Sigmoid colon (tissue), 7 donors: ENCODE measurements at places on chromosomes 11 and 22. TPM values are rescaled to one million over a fixed set of nuclear protein-coding genes. Genes with fewer than 3 reads are reported as not detected.

- H3K4me1 ChIP-seq, result no peaks in the 10 kb centered on the region
- no peak overlapping the region for H3K27ac ChIP-seq
- no peak overlapping the region for H3K4me3 ChIP-seq
- H3K36me3 ChIP-seq, result peaks cover 6% of the 10 kb centered on the region
- no peak for DNase-seq
Measured at GRCh38 chr22:19971276-19972124, 29.9 kb upstream of the TXNRD2 start.

DNA sequence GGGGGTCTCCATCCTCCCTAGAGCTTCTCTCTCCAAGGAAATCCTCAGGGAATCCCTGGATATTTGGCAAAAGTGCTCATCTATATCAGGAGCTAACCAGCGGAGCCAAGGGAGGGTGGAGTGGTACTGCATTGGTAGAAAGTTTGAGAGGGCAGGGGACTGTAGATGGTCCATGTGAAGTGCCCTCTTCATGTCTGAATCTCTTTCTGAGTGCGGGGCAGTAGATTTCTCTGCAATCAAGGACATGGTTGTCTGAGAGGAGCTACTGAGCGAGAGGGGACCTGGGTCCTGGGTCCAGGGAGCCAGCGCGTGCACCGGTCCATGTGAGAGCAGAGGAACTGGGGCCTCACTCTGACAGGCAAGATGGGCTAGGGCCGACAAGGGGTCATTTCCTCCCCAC lies 701 bp downstream of the DIXDC1 start:
- peaks cover 54% of the 10 kb centered on the region for H3K4me1 ChIP-seq
- peak overlapping the region; percentile 89 for H3K27ac ChIP-seq
- H3K36me3 ChIP-seq, result no peaks in the 10 kb centered on the region

GRCh38 chr11:71153005-71153390 lies 99.4 kb downstream of the SHANK2 start:
- H3K27me3 ChIP-seq, result peaks cover 20% of the 10 kb centered on the region
- peak; percentile 53 for DNase-seq
- no peak overlapping the region for H3K4me3 ChIP-seq
- H3K4me1 ChIP-seq, result no peaks in the 10 kb centered on the region

DNA sequence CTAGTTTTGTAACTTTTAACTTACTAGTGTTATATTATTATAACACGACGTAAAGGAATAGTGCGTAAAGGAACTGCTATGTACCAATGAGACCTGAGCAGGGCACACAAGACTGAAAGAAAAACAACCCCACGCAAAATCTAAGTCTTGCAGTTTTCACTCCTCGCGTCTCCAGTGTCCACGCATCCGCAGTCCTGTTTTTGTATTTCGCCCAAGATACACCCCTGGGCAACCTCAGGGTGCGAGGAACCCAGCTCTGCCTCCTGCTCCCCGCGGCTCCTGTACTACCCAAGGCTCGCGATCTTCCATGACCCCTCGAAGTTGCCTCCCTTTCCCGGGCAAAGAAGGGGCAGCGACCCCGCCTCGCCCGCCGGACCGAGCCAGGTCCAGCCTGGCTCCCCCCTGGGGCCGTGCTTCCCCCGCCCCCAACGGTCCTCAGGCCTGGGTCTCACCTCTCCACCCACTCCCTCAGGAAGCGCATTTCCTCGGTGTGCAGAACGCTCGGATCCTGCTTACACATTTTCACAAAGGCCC lies 393 bp downstream of the ST13 start:
- no peaks in the 10 kb centered on the region for H3K27me3 ChIP-seq
- H3K4me3 ChIP-seq, result peak overlapping the region; percentile 78
- H3K27ac ChIP-seq, result peak overlapping the region; percentile 95
- no peaks in the 10 kb centered on the region for H3K36me3 ChIP-seq
- peaks cover 53% of the 10 kb centered on the region for H3K4me1 ChIP-seq
- DNase-seq, result peak; percentile 69

DNA sequence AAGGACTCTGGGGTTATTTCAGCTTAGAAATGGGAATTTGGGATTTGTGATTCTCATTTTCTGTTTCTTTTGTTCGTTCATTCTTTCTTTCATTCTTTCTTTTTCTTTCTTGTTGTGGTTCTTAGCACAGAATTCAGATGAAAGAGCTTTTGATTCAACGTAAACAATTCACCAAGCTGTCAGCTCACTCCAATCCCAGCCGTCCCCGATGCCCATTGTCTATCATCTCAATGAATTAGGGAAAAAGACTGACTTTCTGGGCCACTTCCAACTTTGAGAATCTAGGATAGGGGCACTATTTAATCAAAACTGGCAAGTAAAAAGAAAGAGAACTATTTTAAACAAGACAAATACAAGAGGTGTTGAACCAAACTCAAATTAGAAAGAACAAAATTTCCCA lies 25.1 kb upstream of the TMA7B start:
- no peak for DNase-seq
- H3K27ac ChIP-seq, result no peak overlapping the region
- H3K4me3 ChIP-seq, result no peak overlapping the region
- H3K4me1 ChIP-seq, result no peaks in the 10 kb centered on the region
- H3K36me3 ChIP-seq, result no peaks in the 10 kb centered on the region

DNA sequence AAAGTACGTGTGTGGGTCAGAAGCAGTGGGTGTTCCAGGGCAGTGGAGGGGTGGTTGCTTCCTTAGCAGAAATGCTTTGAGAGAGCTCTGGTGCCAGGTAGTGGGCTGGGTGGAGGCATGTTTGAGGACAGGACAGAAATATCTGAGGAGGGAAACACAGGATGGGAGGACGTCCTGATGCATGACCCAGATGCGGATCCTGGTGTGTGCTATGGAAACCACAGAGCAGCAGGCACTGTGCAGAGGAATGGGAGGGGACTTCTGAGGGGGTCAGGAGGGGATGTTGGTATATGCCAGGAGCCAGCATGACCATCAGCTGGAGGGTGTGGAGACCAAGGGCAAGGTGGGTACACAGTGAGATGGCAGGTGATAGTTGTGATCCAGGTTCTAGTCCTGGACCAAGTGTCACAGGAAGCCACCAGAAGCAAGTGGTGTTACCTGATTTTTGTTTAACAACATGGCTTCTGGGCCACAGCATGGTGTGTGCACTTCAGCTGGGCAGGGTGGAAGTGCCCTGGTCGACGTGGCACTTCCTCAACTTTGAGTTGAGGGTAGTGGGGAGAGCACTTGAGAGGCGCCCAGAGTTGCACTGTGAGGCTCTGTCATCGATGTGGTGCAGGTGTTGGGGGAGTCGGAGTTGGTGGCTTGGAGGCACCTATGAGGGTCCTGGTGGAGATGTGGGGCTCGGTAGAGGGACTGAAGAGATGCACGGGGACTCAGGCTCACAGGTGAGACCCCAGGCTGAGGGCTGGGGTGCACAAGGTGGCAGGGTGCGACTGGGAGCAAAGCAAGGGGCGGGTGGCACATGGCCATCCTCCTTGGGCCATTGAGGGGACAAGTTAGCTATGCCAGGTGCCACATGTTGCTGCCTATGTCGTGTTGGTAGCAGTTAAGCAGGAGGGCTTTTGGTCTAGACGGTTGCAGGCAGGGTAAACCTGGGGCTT lies 7.5 kb downstream of the DGCR8 start:
- H3K27me3 ChIP-seq, result no peaks in the 10 kb centered on the region
- H3K27ac ChIP-seq, result no peak overlapping the region
- H3K36me3 ChIP-seq, result peaks cover 50% of the 10 kb centered on the region

- no peak for DNase-seq
- no peaks in the 10 kb centered on the region for H3K27me3 ChIP-seq
- no peak overlapping the region for H3K27ac ChIP-seq
Measured at GRCh38 chr11:10918275-10918674, 60.4 kb upstream of the ZBED5 start.

DNA sequence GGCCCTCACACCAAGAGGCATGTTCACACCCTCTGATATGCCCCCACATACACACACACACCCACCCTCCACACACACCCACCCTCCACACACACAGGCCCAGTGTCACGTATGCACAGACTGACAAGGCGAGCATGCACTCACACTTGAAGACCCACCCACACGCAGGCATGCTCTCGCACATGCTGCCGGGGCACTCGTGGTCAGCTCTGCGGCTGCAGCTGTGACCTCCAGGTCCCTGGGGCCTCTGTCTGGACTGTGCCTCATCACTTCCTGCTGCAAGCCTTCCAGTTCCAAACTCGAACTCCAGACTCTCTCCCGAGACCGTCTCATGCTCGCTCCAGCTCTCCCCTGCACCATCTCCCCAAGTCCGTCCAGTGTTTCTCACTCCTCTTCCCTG lies 9.5 kb downstream of the DCHS1 start:
- peak; percentile 82 for DNase-seq
- no peaks in the 10 kb centered on the region for H3K27me3 ChIP-seq
- H3K4me3 ChIP-seq, result no peak overlapping the region
- peaks cover 9% of the 10 kb centered on the region for H3K36me3 ChIP-seq

DNA sequence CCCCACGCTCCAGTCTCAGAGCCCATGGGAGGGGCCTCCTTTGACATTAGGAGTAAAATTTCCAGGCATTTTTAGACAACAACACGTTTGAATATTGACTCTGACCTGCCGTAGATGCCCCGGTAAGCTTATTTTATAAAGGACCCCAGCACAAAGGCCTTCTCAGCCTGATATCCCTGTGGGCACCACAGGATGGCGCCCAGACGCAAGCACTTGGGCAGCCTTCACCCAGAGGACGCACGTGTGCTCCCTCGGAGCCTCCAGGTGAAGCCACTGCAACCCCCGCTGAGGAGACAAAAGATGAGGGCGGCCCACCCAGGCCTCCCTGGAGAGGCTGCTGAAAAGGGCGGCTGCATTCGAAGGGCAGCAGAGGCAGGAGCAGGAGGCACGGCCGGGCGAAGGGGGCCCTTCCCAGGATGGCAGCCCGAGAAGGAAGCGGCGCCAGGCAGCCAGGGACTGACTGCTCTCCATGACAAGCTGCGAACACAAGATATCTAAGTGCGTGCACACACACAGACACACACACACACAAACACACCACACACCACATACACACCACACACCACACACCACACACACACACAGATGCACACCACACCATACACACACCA lies 15.2 kb upstream of the TH start:
- no peak overlapping the region for H3K4me3 ChIP-seq
- H3K27me3 ChIP-seq, result peaks cover 16% of the 10 kb centered on the region
- no peak overlapping the region for H3K27ac ChIP-seq

GRCh38 chr11:119791701-119792151 lies 62.7 kb upstream of the NECTIN1 start:
- H3K27ac ChIP-seq, result no peak overlapping the region
- H3K36me3 ChIP-seq, result no peaks in the 10 kb centered on the region
- H3K27me3 ChIP-seq, result peaks cover 8% of the 10 kb centered on the region
- no peak overlapping the region for H3K4me3 ChIP-seq
- no peaks in the 10 kb centered on the region for H3K4me1 ChIP-seq
- DNase-seq, result peak; percentile 52

DNA sequence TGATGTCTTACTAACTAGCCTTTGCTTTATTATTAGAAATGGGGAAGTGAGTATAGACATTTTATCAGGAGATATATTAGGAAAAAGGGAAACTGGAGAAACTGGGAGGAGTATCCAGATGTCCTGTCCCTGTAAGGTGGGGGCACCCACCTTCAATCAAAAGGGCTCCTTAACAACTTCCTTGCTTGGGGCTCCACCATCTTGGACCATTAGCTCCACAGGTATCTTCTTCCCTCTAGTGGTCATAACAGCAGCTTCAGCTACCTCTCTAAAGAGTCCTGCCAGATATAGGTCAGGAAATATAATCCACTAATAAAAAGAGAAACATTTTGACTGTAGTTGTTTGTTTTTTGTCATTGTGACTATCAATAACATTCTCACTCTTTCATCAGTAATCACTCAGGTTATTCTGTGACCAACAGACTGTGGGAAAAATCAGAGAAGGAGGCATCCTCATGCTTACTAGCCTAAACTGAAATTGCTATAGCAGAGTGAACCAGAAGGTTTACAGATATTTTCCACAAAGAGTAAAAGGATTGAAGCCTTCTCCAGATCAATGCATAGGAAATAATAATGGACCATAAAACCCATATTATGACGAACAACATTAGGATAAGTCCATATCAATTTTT lies 10.4 kb downstream of the OR51B4 start:
- H3K4me3 ChIP-seq, result no peak overlapping the region
- no peak overlapping the region for H3K27ac ChIP-seq
- no peaks in the 10 kb centered on the region for H3K27me3 ChIP-seq
- no peaks in the 10 kb centered on the region for H3K4me1 ChIP-seq
- no peak for DNase-seq

The LIF gene
- 0.28 TPM for total RNA-seq

The TENM4 gene
- total RNA-seq, result 14.6 TPM

The CABP4 gene
- total RNA-seq, result 0.71 TPM

The CCDC87 gene
- total RNA-seq, result 0.14 TPM
